ENCODE measurements at places on chromosomes 2 and 18.

DNA sequence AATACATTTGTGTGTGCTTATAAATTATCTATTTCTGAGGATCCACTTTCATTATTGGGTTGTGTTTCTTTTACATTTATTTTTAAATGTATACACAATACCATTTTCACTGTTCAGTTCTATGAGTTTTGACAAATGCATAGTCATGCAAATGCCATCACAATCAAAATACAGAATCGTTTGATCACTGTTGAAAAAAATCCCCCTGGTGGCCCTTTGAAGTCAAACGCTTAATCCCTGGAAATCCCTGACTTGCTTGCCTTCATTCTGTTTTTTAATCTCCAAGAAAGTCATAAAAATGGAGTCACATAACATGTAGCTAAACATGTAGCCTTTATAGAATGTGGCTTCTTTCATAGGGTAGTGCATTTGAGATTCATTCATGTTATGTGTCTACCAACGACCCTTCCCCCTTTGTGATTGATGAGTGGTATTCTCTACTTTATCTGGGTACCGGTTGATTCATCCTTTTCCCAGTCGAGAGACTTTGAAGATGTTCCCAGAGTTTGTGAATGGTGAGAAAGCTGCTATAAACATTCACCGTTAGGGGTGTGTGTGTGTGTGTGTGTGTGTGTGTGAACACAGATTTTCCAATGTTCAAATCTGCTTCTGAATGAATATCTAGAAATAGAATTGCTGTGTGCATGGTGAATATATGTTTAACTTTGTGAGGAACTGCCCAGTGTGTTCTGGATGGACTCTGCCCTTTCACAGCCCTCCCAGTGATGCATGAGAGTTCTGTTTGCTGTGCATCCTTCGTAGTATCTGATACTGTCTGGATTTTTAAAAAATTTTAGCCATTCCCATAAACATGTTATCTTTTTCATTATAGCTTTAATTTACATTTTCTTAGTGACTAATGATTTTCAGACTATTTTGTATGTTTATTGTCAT, 173.6 kb downstream of the GALR1 start:
- no peak for DNase-seq

- no peak for DNase-seq
Observed at GRCh38 chr2:8553643-8554042, 128.2 kb upstream of the ID2 start.

GRCh38 chr2:106575955-106576354, 88.8 kb downstream of the CD8B2 start:
- DNase-seq = peak; percentile 80

GRCh38 chr18:46567196-46567595, 89.8 kb downstream of the LOXHD1 start:
- DNase-seq = no peak

- DNase-seq = no peak
Observed at GRCh38 chr2:210356944-210357343, 42.0 kb upstream of the MYL1 start.

- no peak for DNase-seq
Observed at GRCh38 chr2:107428781-107429180, 397.9 kb upstream of the RGPD4 start.

DNA sequence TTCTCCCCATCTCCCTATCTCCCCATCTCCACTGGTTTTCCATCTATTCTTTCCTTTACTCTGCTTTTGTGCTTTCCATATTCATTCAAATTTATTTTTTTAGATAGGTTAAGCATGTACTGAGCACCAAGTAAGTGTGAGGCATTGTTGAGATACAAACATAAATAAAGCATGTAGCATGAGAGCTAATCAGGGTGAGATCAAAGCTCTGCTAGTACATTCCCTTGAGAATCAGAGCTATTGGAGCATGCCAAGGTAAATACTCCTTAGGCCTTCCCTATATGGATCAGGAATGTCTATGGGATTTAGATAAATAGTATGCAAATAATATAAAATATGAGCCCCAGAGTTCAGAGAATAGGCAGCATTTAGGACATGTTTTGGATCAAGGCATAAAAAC, 25.3 kb downstream of the BABAM2 start:
- DNase-seq = no peak

GRCh38 chr2:109128616-109129355, at the start of gene SH3RF3:
TSS of gene SH3RF3 (plus strand) at chr2:109129205.
- peak; percentile 56 for DNase-seq

DNA sequence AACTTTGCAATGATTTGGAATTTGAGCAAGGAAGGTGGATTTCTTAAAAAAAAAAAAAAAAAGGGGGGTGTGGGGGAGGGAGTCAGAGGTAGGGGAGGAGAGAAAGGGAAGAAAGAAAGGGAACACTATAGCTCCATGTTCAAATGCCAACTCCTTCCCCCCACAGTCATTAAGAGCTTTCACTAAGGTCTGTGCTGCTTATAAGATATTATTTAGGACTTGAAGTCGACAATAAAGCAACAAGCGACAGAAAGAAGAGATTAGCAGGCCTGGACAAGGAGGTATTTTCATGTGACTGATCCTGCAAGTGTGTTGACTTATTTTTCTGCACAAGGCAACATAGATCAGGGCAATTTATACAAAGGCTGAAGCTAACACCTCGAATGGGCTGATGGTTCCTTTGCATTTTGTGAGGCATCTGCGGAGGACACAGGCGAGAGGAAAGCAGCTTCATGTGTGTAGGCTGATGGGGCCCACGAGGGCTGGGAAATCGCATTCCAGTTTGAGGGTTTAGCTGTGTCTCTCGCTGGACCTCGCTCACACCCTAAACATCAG, 382.0 kb downstream of the SOX11 start:
- DNase-seq = no peak

GRCh38 chr2:217966423-217967070, 36.2 kb downstream of the TNS1 start:
- peak; percentile 6 for DNase-seq

- peak; percentile 58 for DNase-seq
Observed at GRCh38 chr2:177239932-177240630, 24.4 kb downstream of the NFE2L2 start.

GRCh38 chr18:23209796-23210195, 74.5 kb downstream of the CABLES1 start:
- no peak for DNase-seq

- peak; percentile 55 for DNase-seq
Observed at GRCh38 chr2:120737340-120738101, 1.9 kb downstream of the GLI2 start.

DNA sequence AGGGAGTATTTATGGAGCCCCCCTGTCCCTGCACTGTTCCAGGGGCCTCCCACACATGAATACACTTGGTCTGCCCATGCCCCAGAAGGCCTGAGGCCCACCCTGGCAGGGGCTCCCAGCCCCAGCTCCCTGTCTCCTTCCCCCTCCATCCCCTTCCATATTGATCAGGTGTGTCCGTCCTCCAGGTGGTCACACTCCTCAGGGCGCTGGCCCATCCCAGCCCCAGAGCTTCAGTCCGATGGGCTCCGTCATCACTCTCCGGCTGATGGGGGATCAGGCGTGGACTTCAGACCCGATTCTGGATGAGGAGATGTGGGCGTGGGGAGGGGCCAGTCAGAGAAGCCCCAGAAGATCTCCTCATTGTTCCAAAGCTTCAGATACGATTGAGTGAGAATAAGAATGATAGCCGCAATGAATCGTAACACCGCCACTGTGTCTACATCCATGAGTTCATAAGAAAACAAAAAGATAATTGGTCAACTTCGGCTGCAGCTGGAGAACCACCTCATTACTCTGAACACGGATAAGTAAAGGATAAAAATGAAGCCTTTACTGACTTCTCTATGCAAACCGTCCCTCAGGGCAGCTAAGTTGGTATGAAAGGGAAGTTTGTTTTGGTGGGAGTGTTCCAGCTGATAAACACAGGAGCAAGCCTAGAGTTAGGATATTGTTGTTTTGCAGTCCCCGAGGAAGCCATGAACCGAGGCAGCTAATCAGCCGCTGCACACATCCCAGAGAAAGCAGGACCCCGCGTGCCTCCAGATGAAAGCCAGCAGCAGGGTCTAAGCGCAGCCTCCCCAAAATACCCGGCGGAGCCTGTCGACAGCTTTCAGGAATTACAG, 279.5 kb downstream of the NDUFA10 start:
- no peak for DNase-seq

GRCh38 chr2:231905026-231905425, 21.2 kb downstream of the NPPC start:
- DNase-seq = no peak

DNA sequence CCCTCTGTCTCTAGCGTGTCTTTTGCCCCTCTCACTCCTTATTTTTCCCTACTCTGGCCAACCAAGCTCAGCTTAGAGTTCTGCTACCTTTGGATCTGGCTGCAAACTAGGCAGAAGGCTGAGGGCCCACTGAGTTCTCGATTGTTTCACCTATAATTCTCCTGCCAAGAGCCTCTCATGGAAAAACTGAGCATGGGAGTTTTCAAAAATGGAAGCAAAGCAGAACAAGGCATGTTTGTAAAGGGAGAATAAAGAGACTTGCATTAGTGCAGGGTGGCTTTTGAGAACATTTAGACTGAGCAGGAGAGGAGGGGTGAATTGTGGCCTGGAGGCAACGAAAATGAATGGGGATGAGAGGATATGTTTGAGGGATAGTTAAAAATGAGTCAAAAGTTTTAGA, 45.9 kb downstream of the FSHR start:
- no peak for DNase-seq

DNA sequence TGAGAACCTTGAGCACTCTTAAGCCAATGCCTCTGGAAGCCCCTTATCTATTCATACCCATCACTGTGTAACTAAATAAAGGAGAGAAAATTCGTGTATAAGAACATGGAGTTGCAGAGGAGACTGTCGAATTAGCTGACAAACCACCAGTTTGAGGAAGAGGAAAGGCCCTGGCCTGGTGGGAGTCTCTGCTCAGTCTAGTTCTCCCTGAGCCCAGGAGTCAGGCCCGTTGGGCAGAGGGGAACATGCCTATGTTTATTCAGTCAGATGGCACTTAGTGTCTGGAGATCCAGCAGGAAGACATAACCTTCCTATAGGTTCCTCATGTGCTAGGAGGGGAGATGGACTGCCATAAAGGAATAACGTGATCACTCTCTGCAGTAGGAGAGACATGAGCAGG, 60.3 kb downstream of the MGAT5 start:
- DNase-seq = no peak

- peak; percentile 87 for DNase-seq
Observed at GRCh38 chr2:19362755-19363473, 4.5 kb upstream of the OSR1 start.

GRCh38 chr2:141041281-141041680, 1089.5 kb downstream of the LRP1B start:
- DNase-seq = no peak

DNA sequence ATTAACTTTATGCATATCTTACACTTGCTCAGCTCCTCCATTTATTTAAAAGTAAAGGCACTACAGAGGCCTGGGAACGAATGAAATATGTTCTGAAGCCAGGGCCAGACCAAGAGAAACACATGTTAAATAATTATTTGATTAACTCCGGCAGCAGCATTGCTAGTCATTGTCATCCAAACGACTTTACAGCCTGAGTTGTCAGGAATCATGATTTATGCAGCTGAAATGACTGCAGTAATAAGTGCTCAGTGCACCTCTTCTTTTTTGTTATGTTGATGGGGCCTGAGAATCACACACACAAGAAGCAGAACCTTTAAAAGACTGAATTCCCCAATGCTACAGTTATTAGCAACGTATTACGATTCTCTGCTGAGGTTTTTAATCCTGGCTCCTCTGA, 58.9 kb downstream of the EPHA4 start:
- no peak for DNase-seq

- no peak for DNase-seq
Observed at GRCh38 chr2:238820916-238821315, 27.0 kb upstream of the TWIST2 start.
